ENCODE measurements at places on chromosomes 6 and 20.

DNA sequence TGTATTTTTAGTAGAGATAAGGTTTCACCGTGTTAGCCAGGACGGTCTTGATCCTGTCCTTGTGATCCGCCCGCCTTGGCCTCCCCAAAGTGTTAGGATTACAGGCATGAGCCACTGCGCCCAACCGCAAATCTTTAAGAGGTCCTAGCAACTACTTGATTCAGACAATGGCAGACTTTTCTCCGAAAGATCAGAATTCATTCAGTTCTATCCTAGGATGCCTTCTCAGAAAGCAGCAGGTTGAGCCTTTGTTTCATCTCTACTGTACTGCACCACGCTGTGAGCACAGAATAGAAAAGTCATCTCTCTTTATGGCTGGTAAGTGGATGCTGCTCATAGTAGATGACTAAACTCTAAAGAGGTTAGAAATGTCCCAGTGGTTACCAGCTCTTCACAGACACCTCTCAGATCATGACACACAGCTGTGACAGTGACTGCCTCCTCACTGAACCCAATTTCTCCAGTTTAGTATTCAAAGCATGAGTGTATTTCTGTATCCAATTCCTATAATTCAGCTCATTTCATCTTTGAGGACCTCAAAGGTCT, 6.0 kb upstream of the HSF2 start:
- DNase-seq = no peak

GRCh38 chr20:47352332-47353238, 3.9 kb downstream of the ZMYND8 start:
- no peak for DNase-seq

- DNase-seq = no peak
These were observed 79.9 kb upstream of the CD83 start for GRCh38 chr6:14037402-14038277.

DNA sequence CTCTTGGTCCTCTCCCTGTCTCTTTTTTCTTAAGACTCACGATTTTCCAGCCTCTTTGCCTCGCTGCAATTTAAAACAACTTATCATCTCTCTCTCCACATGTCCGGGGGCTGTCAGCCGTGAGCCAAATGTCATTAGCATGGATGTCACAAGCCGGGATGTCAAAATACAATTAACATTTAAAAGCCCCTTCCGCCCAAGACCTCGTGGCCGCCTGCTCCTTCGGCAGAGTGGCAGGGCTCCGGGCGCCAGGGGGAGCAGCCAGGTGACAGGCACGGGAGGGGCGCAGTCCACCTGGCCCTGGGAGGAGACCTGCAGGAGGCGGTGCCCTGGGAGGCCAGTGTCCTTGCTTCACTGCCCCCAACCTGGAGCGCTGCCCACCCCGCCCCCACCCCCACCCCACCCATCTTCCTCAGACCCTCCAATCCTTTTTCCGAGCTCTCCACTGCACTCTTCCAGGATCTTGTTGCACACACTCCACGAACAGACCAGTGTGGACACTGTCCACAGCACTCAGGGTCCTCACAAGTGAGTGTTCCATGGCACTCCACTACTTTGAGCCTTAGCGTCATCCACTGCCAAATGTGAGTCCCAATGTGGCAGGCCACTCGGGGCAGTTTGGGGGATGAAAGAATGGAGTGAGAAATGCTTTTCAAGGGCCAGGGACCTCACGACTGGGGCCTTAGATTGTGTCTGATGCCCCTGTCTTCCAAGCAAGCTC, 5.6 kb upstream of the GRM4 start:
- DNase-seq = no peak

DNA sequence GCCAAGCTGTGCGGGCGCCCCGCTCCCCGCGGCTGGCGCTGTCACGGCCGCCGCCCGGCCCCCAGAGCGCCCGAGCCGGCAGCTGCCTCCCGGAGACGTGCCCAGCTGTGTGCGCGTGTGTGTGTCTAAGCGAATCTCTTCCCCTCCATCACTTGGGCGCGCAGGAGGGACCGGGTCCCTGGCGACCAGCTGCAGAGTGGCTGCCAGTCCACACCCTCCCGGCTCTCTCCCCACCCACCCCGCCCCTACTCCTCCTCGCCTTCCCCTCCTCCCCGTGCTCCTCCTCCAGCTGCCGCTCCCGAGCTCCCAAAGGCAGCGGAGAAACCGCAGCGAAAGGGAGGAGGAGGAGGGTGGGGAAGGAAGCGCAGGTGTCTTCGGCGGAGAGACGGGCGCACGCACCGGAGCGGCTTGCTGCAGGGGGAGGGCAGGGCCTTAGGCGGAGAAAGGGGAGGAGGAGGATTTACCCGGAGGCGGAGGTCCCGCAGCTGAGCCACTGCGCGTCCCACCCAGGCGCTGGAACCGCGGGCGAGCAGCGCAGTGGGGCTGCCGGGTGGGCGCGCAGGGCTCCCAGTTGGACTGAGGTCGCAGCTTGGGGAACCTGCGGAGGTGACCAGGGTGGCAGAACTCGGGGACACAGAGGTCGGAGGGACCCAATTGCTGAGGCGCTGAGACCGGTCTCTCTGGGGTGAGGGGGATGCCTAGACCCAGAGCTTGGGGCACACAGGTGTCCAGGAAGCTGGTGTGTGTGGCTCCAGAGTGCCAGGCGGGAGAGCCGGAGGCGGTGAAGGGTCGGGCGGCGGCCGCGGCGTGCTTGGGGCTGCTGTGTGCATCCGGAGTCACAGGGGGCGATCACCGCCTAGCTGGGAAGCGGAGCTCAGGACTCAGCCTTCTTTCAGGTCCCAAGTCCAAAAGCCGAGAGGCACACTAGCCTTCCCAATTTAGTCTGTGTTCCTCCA, at the start of gene HS3ST5:
TSS of gene HS3ST5 (minus strand) at position 198 of the 956 bp plus-strand sequence. CDS start 280,178 bp downstream, outside the sequence.
- peak; percentile 76 for DNase-seq

DNA sequence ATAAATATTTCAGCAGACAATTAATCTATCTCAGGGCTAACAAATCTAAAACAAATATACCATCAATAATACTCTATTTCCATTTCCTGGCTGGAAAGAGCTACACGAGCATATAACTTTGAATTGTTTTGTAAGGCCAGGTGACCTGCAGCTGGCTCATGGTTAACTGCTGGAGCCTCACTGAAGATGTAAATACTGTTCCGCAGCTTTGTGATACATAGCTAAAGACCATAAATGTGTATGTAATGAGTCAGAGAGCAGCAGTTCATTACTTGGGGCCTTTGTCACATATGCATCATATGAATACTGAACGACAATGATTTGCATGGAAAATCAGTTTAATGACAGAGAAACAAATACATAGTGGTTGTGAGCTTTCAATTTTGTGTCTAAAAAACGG, 109.4 kb upstream of the CCN2 start:
- DNase-seq = peak; percentile 19

DNA sequence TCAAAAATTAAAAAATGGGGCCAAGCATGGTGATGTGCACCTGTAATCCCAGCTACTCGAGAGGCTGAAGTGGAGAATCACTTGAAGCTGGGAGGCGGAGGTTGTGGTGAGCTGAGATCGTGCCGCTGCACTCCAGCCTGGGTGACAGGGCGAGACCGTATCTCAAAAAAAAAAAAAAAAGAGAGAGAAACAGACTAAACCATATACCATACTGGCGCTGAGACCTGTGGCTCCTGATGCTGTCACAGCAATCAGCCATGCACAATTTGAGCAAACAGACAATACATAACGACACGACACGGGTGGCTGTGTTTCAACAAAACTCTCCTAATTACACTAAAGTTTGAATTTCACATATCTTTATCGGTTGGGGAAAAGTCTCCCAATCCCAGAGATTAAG, 14.9 kb upstream of the CBFA2T2 start:
- no peak for DNase-seq

GRCh38 chr20:34461779-34462087, 54.5 kb upstream of the DYNLRB1 start:
- DNase-seq = no peak

GRCh38 chr20:50012282-50013263, 29.8 kb downstream of the SNAI1 start:
- DNase-seq = no peak

DNA sequence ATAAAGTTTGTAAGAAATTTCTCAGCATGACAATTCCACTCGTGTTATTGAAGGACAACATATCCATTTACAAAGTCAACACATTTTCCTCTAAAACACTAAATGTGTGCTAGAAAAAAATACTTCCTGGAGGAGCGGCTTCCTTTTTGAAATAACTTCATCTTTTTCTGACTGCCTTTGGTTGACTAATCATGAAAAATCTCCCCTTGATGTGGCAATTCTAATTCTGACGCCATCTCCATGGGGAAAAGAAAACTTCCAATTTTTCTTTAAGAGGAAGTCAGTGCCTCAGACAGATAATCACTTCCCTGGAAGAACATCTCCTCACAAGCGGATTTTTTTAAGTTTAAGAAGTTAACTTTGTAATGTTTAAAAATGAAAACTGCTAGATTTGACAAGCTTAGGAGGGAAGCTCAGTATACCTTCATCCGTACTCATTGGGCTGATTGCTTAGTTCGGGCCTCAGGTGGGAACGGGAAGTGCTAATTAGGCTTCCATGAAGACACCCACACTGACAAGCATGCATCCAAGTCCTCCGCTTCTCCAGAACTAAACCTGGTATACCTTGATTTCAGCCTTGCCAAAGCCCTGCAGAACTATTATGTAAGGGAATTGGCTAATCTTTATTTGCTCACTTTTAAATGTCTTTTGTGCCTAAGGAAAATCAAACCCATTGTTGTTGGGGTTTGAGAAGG, 35.1 kb upstream of the DUSP22 start:
- no peak for DNase-seq

- no peak for DNase-seq
These were observed 18.4 kb downstream of the POPDC3 start for GRCh38 chr6:105161421-105161820.

- no peak for DNase-seq
These were observed 1.6 kb upstream of the HEY2 start for GRCh38 chr6:125747589-125748405.

- no peak for DNase-seq
These were observed 191.3 kb upstream of the MYLIP start for GRCh38 chr6:15937602-15938001.

DNA sequence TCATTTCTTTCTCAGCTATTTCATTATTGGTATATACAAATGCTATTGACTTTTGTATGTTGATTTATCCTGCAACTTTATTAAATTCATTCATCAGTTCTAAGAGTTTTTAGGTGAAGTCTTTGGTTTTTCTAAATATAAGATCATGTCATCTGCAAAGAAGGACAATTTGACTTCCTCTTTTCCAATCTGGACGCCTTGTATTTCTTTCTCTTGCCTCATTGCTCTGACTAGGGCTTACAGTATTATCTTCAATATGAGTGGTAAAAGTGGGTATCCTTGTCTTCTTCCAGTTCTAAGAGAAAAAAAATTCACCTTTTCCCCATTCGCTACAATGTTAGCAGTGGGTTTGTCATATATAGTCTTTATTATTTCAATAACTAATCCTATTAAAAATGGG, 38.0 kb downstream of the KIF16B start:
- no peak for DNase-seq

- no peak for DNase-seq
These were observed 2.6 kb downstream of the ALDH5A1 start for GRCh38 chr6:24497254-24497970.

- DNase-seq = no peak
These were observed 1.4 kb upstream of the METTL24 start for GRCh38 chr6:110359556-110359955.

GRCh38 chr20:19738951-19739350, 19.1 kb upstream of the RIN2 start:
- DNase-seq = no peak

DNA sequence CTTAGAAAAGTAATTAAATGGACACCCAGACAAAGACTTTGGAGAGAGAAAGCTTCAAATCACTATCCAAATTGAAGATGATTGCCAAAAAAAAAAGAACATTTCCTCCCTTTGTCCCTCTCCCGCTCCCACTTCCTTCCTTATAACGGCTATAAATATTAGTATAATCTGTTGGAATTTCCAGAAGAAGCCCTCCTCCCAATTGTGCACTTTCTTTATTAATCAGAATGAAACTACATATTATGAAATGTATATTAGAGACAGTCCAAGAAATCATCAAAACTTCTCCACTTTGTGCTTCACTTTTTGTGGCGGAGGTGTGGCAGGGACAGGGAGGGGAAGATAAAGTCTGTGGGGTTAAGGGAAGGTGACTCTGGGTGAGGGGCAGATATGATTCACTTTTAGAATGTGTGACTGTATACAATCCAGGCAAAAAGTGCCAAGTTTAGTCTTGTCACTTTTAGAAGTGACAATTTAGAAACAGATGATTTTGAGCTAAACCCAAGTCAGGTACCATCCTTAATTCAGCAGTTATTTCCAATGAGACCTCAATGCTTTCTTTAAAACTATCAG, 195.0 kb upstream of the MARCKS start:
- DNase-seq = no peak

GRCh38 chr6:44349904-44350649, 7.6 kb downstream of the SPATS1 start:
- DNase-seq = no peak

- DNase-seq = no peak
These were observed 91.7 kb upstream of the IYD start for GRCh38 chr6:150276937-150277742.
